ENCODE measurements at places on chromosomes 2 and 18. TPM values are rescaled to one million over a fixed set of nuclear protein-coding genes. Genes with fewer than 3 reads are reported as not detected.

DNA sequence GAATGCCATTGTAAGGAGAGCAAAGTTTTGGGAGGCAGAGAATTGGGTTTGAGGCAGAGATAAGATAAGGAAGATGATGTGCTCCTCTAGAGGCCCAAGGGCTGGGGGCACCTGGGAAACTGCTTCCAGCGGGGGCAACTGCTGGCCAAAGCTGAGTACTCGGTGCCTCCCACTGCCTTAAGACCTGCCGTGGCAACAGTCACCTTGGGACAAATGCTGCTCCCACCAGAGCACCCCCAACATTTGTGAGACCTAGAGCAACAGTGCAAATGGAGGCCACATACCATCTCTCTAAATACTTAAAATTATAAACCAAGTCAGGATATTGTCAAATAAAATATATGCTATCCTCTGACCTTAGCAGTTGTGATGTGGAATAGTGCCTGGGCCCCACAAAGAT is 127.1 kb downstream of the CAPN13 start:
- H3K27ac ChIP-seq: no peak overlapping the region
- DNase-seq: no peak
- H3K4me3 ChIP-seq: no peak overlapping the region
- H3K27me3 ChIP-seq: no peaks in the 10 kb centered on the region
- no peaks in the 10 kb centered on the region for H3K4me1 ChIP-seq

DNA sequence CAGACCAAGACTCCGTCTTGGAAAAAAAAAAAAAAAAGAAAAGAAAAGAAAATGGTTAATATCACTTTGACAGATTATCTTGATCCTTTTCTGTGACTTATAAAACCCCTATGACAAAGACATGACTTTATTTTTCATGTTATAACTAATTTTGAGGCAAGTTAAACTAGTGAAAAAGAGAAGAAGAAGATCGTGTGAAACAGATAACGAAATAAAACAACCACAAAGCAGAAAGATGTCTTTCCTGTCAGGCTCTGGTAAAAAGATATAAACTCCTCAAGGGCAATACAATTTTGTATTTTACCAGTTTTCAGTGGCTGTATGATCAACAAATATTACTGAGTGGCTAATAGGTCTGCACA is 13.4 kb upstream of the RBMS1 start:
- no peaks in the 10 kb centered on the region for H3K27me3 ChIP-seq
- no peak for DNase-seq
- H3K4me3 ChIP-seq: no peak overlapping the region
- H3K36me3 ChIP-seq: no peaks in the 10 kb centered on the region
- H3K4me1 ChIP-seq: peaks cover 3% of the 10 kb centered on the region

The KCNG2 gene
- 1.1 TPM for total RNA-seq

- H3K27me3 ChIP-seq: no peaks in the 10 kb centered on the region
- no peak for DNase-seq
- H3K4me1 ChIP-seq: no peaks in the 10 kb centered on the region
- H3K4me3 ChIP-seq: no peak overlapping the region
Observed at GRCh38 chr18:26593365-26594320, 45.3 kb upstream of the KCTD1 start.

The CNGA3 gene
- 0.10 TPM for total RNA-seq

DNA sequence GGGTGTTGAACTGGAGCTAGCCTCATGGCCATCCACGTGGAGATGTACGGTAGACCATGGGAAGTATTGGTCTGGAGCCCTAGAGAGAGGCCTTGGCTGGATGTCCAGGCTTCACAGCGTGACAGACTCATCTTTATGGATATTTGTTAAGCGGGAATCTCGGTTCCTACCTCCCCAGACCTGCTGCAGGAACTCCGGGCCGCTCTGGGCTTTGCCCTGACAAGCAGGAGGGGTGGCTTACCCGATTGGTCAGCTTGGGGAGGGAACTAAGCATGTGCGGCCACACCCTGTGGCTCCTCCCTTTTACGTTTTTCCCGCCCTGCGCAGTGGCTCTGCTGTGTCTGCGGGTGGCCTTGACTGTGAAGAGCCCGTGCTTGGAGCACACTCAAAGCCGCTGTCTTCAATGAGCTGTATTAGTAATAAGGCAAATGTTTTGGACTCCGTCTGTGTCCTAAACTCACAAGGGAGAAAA is 52.3 kb downstream of the PAPOLG start:
- DNase-seq: no peak
- no peaks in the 10 kb centered on the region for H3K4me1 ChIP-seq
- H3K4me3 ChIP-seq: no peak overlapping the region
- no peaks in the 10 kb centered on the region for H3K27me3 ChIP-seq

- DNase-seq: no peak
- no peaks in the 10 kb centered on the region for H3K36me3 ChIP-seq
- H3K4me3 ChIP-seq: no peak overlapping the region
- no peak overlapping the region for H3K27ac ChIP-seq
- H3K27me3 ChIP-seq: no peaks in the 10 kb centered on the region
Observed at GRCh38 chr2:57893786-57894185, 152.8 kb upstream of the VRK2 start.

DNA sequence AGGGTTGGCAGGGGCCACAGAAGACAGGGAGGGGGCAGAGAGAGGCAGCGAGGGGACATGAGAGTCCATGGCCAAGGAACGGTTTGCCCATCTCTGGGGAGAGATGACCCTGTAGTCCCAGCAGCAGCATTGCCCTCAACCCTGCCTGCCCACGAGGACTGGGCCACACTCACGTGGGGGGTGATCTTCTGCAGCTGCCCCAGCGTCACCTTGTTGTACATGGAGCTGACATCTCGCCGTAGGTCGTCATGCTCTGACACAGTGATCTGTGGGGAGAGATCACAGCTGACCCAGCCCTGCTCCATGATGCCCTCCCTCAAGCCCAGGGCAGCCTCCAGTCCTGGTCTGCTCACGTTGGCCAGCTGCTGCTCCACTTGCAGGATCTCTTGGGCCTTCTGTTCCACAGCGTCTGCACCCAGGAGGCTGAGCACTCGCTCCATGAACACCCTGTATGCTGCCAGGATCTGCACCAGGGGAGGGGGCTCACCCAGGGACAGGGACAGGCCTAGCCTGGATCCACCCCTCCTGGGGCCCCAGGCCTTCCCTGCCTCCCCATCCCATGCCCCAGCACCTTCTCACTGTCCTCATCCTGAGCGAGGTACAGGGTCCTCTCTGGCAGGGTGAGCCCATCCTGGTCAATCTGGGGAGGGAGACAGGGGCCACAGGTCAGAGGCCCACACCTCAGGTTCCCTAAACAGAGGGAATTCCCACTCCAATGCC is 2.8 kb downstream of the ECEL1 start:
- DNase-seq: no peak
- peaks cover 48% of the 10 kb centered on the region for H3K27me3 ChIP-seq
- H3K4me3 ChIP-seq: no peak overlapping the region
- H3K36me3 ChIP-seq: no peaks in the 10 kb centered on the region
- no peaks in the 10 kb centered on the region for H3K4me1 ChIP-seq

The SF3B1 gene
- 253 TPM for total RNA-seq

DNA sequence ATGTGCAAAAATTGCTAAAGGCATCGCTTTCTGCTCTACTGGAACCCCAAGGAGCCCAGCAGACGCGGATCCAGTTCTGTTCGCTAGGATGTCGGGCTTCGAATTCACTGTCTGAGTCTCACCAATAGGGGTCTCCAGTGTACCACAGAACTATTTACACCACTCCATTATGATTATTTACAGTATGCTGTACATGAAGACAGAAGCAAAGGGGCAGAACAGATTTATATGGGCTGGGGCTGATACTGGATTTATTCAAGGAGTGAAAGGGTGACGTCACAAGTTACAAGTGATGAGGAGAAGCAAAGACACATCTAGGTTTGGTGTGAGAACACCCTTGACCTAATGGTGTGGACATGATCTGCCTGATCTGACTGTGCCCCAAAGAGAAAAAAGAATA is 185.3 kb upstream of the ATP5MC3 start:
- H3K27me3 ChIP-seq: peaks cover 6% of the 10 kb centered on the region
- H3K4me1 ChIP-seq: no peaks in the 10 kb centered on the region
- peak; percentile 75 for DNase-seq
- H3K27ac ChIP-seq: no peak overlapping the region

DNA sequence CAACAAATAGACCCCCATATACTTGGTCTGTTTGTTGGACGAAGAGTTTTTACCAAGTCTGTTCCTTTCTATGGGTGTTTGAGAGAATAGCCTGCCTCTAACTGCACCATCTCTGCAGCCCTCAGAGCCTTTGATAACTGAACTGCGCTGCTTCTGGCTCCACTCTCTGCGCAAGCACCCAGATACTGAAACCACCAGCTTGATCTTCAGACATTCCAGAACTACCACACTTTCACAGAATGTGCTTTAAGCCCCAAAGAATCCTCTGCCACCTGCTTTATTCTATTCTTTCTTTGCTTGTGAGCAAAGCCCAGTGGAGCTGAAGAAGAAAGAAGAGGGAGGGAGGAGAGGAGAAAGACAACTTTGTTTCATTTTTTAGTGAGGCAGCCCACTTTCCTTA is 380.7 kb downstream of the BCL11A start:
- no peaks in the 10 kb centered on the region for H3K4me1 ChIP-seq
- no peaks in the 10 kb centered on the region for H3K36me3 ChIP-seq
- no peak for DNase-seq
- no peak overlapping the region for H3K27ac ChIP-seq

- H3K27me3 ChIP-seq: no peaks in the 10 kb centered on the region
- no peaks in the 10 kb centered on the region for H3K36me3 ChIP-seq
- H3K4me1 ChIP-seq: no peaks in the 10 kb centered on the region
- H3K27ac ChIP-seq: no peak overlapping the region
- no peak for DNase-seq
Observed at GRCh38 chr2:69601179-69601612, 42.3 kb downstream of the AAK1 start.

The CDH20 gene
- total RNA-seq: 0.17 TPM

DNA sequence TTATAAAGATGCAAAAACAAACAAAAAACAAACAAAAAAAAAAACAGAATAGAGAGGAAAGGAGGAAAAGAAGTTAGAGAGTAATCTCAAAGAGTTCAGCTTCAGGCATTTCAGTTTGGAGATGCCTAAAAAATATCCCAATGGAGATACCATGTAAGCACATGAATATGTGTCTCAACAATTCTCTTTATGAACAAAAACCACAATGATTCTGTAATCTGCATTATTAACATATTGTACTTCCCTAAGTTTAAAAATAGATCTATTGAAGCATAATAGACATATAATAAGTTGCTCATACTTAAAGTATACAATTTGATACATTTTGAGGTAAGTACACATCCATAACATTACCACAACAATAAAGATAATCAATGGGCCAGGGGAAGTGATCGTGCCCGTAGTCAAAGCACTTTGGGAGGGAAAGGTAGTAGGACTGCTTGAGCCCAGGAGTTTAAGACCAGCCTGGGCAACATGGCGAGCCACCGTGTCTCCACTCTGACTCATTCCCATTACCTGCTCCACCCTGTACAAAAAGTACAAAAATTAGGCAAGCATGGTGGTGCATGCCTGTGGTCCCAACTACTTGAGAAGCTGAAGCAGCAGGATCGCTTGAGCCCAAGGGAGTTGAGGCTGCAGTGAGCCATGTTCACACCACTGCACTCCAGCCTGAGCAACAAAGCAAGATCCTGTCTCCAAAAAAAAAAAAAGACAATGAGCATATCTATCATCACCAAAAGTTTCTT is 158.9 kb downstream of the ATAD2B start:
- no peak overlapping the region for H3K4me3 ChIP-seq
- DNase-seq: no peak
- H3K4me1 ChIP-seq: no peaks in the 10 kb centered on the region
- H3K27ac ChIP-seq: no peak overlapping the region
- no peaks in the 10 kb centered on the region for H3K36me3 ChIP-seq

- H3K27me3 ChIP-seq: peaks cover 23% of the 10 kb centered on the region
- H3K4me3 ChIP-seq: no peak overlapping the region
- H3K4me1 ChIP-seq: peaks cover 9% of the 10 kb centered on the region
- no peaks in the 10 kb centered on the region for H3K36me3 ChIP-seq
- no peak for DNase-seq
Observed at GRCh38 chr2:176494949-176495353, 225.7 kb downstream of the MTX2 start.

DNA sequence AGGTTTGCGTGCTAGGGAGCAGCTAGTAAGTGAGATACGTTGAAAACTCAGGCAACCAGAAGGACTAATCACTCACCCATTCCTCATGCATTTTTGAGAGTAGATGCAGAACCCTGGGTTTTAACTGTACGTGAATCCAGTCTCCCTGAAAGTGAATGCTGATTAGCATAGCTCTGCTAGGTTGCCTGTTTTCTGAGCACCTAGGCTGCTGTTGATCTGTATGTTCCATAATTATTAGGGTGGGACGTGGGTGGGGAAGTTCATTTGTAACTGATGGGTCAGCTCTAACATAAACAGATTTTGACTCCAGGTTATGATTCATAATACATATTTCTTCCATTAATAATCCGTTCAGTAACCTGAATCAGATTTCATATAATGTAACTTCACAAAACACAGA is 379.0 kb upstream of the FANCL start:
- H3K27me3 ChIP-seq: no peaks in the 10 kb centered on the region
- no peak overlapping the region for H3K4me3 ChIP-seq
- H3K27ac ChIP-seq: no peak overlapping the region
- DNase-seq: no peak

GRCh38 chr2:176830362-176830761 is 382.2 kb upstream of the HNRNPA3 start:
- H3K36me3 ChIP-seq: no peaks in the 10 kb centered on the region
- H3K27me3 ChIP-seq: no peaks in the 10 kb centered on the region
- H3K4me1 ChIP-seq: no peaks in the 10 kb centered on the region
- no peak for DNase-seq
- H3K4me3 ChIP-seq: no peak overlapping the region

GRCh38 chr2:98355881-98356280 is 9.6 kb downstream of the CNGA3 start:
- no peak overlapping the region for H3K4me3 ChIP-seq
- H3K36me3 ChIP-seq: no peaks in the 10 kb centered on the region
- no peak overlapping the region for H3K27ac ChIP-seq
- DNase-seq: no peak
- H3K4me1 ChIP-seq: no peaks in the 10 kb centered on the region

The GTF3C2 gene
- 45.2 TPM for total RNA-seq

GRCh38 chr2:8659092-8659734 is 22.6 kb upstream of the ID2 start:
- DNase-seq: peak; percentile 65
- H3K27me3 ChIP-seq: no peaks in the 10 kb centered on the region
- no peak overlapping the region for H3K4me3 ChIP-seq
- peaks cover 13% of the 10 kb centered on the region for H3K4me1 ChIP-seq

DNA sequence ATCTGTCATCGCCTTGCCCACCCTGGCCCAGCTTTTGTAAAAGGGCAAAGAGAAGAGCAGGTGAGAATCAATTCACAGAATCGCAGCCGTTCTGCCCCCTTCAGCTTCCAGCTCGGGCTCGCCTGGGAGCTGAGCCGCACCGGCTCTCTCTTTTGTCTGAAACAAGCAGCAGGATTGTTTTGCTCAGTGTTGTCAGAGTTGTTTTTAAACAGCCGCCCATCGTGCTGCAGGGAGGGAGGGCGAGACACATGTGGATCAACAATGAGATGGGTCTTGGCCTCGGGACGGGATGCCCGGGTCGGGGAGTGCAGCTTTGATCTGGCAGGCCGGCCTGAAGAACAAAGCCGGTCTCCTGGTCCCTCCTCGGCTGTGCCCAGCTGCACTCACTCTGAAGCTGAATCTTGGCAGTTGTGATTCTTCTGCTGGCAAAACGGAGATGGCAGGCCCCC is 39.7 kb upstream of the HDAC4 start:
- DNase-seq: peak; percentile 52
- H3K4me3 ChIP-seq: no peak overlapping the region
- H3K36me3 ChIP-seq: no peaks in the 10 kb centered on the region

Measured in left lung (tissue), 14 donors.